Stimulated activated CD8-positive, alpha-beta memory T cell treated with anti-CD3 and anti-CD28 coated beads, Interleukin-12 subunit alpha, Interleukin-12 subunit beta, amount 100 ng/mL, for 1 hour (primary cell): ENCODE measurements at places on chromosomes 1 and 21.

- peak; percentile 18 for DNase-seq
Observed at GRCh38 chr1:21232044-21232443, 55.3 kb upstream of the EIF4G3 start.

GRCh38 chr1:54453509-54453908, 47.3 kb upstream of the SSBP3 start:
- DNase-seq = no peak

GRCh38 chr1:84936116-84936810, 43.3 kb upstream of the LPAR3 start:
- peak; percentile 6 for DNase-seq

GRCh38 chr1:212498283-212499040, 65.7 kb downstream of the NENF start:
- DNase-seq = no peak

DNA sequence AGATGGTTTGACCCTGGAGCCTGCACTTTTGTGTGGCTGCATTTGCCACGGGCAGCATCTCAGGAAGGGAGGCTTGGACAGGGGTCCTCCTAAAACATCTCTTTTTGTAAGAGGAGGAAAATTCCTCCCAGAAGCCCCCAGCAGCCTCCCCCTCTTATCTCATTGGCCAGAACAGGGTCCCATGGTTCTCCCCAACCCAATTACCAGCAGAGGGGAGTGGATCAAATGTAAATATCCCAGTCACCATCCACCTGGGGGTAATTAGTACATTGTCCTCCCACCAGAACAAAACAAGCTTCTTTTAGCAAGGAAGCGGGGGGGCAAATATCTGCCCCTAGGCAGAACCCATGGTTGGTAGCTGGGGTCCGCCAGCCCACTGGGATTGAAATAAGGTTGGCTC, 44.7 kb upstream of the TENT5B start:
- DNase-seq = no peak

DNA sequence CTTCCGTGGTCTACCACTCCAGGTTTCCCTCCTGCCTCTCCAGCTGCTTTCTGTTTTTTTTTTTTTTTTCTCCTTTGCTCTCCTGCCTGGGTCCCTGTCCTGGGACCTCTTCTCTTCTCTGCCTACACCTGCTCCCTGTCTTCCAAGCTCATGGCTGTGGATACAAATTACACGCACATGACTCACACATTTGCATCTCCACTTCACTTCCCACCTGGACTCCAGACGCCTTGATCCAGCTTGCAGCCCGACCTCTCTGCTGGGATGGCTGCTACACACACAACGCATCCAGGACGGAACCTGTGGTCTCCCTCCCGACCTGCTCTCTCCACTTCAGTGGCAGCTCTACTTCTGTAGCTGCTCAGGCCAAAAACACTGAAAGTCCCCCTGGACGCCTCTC, 44.4 kb upstream of the B3GALT5 start:
- DNase-seq = no peak

GRCh38 chr1:4006676-4007374, 106.8 kb upstream of the C1orf174 start:
- no peak for DNase-seq

GRCh38 chr1:231841616-231842344, 215.2 kb downstream of the DISC1 start:
- no peak for DNase-seq

DNA sequence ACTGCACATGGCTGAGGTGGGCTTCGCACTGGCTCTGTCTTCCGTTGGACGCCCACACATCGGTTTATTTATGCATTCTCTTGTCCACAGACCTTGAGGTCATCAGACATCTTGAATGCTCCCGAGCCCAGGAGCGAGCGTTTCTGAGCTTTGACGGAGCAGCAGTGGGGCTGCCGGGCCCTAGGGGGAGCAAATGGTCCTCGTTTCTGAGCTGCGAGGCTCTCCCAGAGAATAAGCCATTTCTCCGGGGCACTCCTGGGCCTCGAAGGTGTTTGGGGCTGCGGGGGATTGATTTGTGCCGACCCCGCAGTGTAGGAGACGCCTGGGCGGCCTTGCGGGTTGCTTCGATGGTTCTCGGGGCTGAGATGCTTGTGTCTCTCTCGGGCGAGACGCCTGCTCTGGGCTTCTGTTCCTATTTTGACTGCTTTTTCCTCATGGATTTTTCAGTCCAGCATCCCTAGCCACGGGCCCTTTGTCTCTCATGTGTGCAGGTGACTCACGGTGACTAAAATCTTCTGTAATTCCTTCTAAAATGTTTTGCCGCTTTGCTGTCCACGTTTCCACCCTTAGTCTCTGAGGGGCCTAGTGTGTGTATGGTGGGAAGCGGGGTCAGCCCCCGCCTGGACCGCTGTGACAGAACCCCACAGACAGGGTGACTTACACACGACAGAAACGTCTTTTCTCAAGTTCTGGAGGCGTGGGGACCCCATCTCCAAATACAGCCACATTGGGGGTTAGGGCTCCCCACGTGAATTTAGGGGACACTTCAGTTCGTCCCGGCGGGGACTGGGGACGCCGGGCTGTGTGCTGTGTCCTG, 62.1 kb downstream of the FAAP20 start:
- DNase-seq = no peak

- DNase-seq = no peak
Observed at GRCh38 chr1:64675718-64676345, 69.0 kb upstream of the RAVER2 start.

- no peak for DNase-seq
Observed at GRCh38 chr1:26289158-26290059, 9.5 kb downstream of the SH3BGRL3 start.

DNA sequence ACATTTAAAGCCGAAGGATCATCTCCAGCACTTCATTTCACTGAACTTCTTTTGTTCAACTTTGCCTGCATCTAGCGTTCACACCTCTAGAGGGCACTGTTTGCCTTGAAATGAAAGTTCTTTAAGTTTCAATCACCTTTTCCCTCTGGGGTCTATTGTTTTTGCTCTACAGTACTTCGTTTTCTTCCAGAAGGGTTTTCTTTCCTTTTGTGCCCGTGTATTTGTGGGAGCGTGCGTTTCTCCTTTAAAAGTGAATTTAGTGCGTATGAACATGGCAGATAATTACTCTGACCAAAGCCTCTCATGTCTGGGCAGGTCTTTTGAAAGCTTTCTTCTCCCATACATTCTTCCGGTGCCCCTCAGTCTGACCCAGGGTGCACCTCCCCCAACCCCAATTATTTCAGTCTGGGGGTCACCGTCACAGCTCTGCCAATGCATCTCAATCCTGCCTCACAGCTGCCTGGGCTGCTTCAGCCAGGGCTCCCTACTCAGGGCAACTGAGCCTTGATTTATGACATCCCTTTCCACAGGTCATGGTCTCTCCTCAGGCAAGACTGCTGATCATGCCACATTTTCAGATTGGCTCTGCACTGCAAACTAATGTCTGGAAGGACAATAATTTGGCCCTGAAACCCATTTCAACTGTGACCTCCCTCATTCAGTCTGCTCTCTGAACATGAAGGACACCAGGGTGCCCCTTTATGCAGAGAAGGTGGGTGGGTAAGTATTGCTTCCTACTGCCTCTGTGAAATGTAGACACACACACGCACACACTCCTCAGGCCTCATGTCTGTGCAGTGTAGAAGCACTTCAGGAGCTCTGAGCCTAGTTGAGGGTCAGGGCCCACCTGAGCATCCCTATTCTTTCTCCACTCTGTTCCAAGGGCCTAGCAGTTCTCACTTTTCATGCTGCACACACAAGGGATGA, 88.6 kb downstream of the NUF2 start:
- DNase-seq = peak; percentile 10
